ENCODE measurements at places on chromosomes 2 and 18.

GRCh38 chr2:23596316-23596885 is 211.4 kb downstream of the KLHL29 start:
- no peak for DNase-seq

- DNase-seq: peak; percentile 80
Measured at GRCh38 chr18:80246445-80247392, 595 bp downstream of the PARD6G start.

- no peak for DNase-seq
Measured at GRCh38 chr2:119760956-119761275, 1.2 kb downstream of the PTPN4 start.

DNA sequence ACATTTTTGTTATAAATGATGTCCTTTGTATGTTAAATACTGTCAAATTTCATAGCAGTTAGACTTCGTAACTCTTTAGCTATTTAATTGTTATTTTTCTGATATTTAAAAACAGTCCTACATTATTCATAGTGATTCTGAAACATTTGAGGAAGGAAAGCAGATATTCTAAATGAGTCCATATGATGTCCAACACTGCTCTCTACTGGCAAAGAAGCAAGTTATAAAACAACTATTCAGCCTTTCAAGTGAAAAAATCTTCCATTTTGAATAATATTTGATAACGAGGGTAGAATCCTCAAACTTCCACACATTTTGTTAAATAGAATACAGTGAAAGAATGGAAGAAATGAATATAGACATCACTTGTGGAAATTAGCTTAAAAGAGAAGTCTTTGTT is 220.8 kb downstream of the GULP1 start:
- DNase-seq: peak; percentile 22

DNA sequence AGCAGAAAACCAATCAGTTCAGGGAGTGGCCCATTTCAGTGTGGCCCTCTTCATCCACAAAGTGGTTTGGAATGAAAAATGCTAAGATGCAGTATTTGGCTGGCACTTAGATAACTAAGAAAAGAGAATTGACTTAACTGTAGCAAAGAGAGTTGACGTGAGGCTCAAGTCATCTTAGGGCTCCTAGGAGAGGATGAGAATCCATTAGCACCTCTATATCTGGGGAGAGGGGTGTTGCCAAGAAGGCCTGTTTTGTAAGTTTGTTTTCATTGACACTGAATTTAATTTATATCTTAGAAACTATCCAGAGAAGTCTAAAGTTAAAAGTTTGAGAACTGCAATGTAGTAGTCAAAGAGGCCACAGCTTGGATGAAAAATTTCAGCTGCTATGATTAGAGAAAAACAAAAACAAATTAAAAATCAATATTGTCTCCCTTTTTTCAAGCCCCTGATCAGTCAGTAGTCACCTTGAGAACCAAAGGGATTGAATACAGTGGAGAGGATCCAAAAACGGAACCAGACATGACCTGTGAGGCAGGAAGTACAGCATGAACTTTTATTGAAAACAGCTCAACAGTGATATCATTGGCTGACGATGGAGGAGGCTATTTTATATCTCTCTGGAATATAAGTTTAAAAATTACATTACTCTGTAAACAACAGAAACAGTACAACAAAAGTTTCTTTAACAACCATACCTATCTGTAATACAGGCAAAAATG is 52.7 kb downstream of the PHLPP1 start:
- no peak for DNase-seq

DNA sequence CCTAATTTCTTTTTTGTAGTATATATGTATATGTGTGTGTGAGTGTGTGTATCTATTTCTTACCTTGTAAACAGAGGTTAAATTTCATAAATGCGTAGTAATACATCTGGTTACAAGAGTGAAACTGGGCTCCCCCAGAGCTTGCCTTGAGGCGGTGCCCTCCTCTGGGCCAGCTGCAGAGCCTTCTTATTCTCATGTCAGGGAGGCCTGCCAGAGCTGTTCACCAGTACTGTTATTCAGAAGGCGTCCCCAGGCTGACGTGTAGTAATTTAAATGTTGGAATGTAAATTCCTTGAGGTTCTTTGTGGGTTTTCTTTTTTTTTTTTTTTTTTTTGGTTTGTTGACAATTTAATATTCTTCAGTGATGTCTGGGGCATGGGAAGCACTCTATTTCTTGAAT is 11.2 kb downstream of the COPS8 start:
- DNase-seq: no peak

GRCh38 chr2:120563616-120564015 is 172.1 kb upstream of the GLI2 start:
- no peak for DNase-seq
